ENCODE measurements at places on chromosomes 16 and 17. TPM values are rescaled to one million over a fixed set of nuclear protein-coding genes. Genes with fewer than 3 reads are reported as not detected.

Gene ABCC12
- not detected for total RNA-seq

Gene KRT34
- total RNA-seq: not detected

DNA sequence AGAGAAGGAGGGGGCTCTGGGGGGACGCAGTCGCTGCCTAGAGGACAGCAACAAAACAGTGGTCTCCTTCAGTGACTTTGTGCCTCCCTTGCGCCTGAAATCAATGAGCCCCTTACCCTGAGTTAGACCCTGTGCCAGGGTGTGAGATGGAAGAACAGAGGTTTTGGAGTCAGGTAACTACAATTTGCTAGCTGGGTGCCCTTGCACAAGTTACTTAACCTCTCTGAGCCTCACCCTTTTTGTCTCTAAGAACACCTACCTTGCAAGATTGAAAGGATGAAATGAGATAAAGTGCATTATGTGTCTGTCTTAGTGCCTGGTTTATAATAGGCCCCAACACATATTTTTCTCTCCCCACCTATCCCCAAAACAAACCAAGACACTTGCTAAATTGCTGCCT is 9.9 kb downstream of the RND2 start:
- no peak for DNase-seq

- no peak for DNase-seq
Measured at GRCh38 chr17:16181581-16181980, 33.8 kb downstream of the NCOR1 start.

Gene PRKCB
- total RNA-seq: 0.27 TPM

Gene SRCIN1
- total RNA-seq: 21.4 TPM

GRCh38 chr17:40617678-40618240 is 29.9 kb downstream of the SMARCE1 start:
- DNase-seq: no peak

DNA sequence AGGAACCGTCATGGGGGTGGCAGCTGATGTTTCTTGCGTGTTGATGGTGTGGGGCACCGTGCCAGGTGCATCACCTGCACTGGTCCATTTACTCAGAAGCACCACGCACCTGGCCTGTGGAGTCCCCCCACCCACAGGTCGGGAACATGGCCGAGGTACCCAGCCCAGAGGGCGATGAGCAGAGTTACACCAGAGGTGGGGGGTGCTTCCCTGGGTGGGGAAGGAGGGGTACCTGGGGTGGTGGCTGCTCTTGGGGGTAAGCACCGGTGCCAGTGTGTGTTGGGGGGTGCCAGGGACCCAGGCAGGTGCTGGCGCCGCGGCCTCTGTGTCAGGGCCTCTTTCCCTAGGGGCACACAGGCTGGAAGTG is 5.0 kb upstream of the ZNF750 start:
- no peak for DNase-seq

DNA sequence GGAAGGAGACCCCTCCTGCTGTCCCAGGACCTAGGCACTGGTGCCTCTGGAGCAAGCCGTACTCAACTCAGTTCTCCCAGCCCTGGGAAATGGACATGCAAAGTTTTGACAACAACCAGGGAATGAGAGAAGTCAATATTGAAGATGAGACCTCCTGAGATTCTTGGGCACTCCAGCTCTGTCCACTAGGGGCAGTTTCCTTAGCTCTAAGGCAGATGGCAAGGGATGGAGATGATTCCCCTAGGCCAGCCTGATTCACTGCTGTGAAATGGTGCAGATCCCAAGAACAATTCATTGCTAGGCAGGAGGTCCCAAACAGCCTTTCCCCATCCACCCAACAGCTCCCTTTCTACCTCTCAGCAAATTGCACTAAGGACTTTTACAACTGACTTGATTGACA is 20.5 kb upstream of the SDR42E2 start:
- DNase-seq: no peak

DNA sequence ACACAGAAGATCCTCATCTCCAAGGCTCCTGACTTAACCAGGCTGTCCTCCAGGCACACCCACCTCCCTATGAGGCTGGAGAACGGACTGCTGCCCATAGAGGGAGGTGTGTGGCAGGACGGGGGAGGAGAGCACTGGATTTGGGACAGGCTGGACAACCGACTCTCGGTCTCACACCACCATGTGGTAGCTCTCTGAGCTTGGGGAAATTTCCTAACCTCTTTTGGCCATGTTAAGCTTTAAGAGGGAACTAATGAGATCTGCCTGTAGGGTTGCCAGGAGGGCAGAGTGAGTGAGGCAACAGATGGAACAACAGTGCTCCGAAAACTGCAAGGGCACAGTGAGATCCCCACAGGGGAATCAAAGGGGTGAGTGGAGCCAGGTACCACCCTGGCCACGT is 32.7 kb downstream of the RHBDL3 start:
- DNase-seq: no peak

- no peak for DNase-seq
Measured at GRCh38 chr17:48815311-48815710, 1.7 kb downstream of the TTLL6 start.

- no peak for DNase-seq
Measured at GRCh38 chr17:1820528-1821252, 9.0 kb downstream of the SMYD4 start.

Gene PIK3R5
- total RNA-seq: 0.25 TPM

DNA sequence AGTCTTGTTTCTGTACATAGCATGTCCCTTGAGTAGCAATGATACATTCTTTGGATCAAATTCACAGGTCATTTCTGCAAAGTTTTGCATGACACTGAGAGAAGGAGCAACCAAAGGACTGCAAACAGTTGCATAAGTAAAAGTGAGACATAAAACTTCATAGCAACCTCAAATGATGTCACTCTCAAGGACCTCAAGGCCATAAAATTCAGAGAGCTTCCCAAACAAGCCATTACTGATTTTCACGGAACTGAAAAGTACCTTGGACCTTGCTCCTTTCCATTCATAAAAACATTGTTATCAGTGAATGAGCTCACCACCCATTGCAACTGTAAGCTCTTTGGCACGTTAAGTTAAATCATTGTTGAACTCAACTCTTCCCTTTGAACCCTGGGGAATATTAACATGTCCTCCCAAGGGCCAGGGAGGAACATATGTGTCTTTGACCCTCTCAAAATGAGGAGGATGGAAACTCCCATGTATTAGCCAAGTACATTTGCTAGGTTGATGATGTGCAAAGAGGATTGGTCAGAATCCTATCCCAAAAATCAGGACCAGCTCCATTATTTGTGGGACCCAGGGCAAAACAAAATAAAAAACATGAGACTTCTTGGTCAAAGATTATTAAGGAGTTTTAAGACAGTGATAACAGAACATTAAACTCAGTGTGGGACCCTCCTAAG is 275.0 kb upstream of the DYNLRB2 start:
- DNase-seq: no peak

Gene TSNAXIP1
- 4.4 TPM for total RNA-seq

GRCh38 chr17:68385490-68386215 is 71.6 kb downstream of the WIPI1 start:
- no peak for DNase-seq

DNA sequence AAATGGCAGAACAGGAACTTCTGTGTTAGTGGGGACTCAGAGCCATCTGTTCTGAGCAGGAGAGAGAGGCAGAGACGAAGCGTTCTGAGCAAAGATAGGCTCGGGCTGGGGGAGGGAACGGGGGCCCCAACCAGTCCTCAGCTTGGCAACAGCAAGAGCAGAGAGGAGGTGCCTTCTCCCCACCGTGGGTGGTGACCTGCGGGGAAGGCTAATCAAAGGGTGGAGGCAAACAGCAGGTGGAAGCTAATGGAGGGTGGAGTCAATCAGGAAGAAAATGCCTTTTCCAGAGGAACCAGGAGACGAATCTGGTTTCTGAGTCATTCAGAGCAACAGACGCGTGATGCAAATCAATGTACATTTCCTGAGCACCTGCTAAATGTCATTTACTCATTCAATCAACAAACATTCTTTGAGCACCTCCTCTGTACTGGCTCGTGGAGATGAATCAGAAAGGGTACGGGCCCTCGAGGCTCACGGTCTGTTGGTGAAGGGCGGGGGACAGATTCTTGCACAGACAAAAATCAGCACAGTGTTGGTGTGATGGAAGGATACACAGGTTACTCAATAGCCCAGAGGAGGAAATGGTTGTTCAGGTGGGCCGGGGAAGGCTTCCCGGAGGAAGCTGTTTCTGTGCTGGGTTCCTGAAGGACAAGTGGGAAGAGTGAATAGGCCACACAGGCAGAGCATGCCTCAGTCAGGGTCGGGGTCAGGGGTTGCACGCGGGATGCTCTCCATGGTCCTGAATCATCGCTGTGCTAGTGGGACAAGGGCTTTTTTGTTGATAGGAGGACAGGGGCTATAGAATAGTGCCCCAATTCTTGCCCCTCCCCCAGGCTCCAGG is 5.7 kb upstream of the SPNS2 start:
- no peak for DNase-seq

Gene KRTAP4-4
- total RNA-seq: not detected

Gene POLR3K
- 8.7 TPM for total RNA-seq

- no peak for DNase-seq
Measured at GRCh38 chr17:10772425-10773380, 31.2 kb downstream of the TMEM238L start.

Gene MYH1
- not detected for total RNA-seq

DNA sequence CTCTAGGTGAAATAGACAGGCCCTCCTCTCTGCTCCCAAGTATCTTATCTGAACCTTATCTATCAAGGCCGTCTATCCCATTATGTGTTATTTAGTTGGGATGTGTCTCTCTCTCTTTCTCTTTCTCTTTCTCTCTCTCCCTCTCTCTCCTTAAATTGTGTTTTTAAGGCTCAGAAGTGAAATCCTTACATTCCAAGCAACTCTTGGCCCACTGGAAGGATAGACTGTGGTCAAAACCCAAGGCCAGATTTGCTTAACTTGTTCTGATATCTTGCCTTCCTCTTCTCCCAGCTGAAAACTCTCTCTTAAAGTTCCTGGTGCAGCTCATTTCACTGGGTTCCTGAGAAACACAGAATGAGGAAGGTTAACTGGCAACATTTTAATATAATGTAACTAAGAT is 14.7 kb downstream of the CDRT4 start:
- DNase-seq: no peak

DNA sequence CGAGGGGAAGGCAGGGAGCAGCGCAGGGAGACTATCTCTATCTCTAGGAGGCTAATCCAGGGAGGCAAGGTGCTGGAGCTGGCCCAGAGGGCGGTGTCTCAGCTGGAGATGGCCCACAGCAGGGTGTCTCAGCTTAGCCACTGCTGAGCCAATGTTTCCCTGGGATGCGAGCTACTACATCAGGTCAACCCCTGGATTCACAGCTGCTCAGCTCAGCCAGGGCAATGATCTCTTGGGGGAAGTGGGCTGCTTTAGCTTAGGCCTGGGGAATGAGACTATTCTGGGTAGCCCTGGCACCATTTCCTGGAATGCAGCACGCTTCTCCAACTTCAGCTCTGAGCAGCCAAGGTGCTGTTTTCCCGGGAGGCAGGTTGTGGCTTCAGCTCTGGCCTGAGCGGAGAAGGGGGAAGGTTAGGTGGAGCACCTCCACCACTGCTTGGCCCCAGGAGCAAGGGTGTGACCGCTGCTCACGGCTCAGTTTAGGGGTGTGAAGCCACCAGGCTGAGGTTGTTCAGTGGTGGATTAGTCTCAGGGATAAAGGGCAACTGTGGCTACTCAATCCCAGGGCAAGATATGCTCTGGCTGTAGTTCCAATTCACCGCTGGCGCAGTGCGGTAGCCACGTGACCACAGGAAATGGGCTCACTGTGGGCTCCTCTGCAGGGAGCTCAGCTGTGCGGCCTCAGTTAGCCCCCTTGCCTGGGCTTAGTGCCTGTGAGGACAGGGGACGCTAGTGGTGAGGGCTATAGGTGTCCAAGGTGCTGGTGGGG is 5.2 kb upstream of the PRSS21 start:
- no peak for DNase-seq

Gene TP53I13
- 30.2 TPM for total RNA-seq

Gene AHSP
- total RNA-seq: not detected

Gene CDRT15L2
- not detected for total RNA-seq

Gene LGALS9
- 4.8 TPM for total RNA-seq

Gene ABI3
- total RNA-seq: 0.51 TPM

DNA sequence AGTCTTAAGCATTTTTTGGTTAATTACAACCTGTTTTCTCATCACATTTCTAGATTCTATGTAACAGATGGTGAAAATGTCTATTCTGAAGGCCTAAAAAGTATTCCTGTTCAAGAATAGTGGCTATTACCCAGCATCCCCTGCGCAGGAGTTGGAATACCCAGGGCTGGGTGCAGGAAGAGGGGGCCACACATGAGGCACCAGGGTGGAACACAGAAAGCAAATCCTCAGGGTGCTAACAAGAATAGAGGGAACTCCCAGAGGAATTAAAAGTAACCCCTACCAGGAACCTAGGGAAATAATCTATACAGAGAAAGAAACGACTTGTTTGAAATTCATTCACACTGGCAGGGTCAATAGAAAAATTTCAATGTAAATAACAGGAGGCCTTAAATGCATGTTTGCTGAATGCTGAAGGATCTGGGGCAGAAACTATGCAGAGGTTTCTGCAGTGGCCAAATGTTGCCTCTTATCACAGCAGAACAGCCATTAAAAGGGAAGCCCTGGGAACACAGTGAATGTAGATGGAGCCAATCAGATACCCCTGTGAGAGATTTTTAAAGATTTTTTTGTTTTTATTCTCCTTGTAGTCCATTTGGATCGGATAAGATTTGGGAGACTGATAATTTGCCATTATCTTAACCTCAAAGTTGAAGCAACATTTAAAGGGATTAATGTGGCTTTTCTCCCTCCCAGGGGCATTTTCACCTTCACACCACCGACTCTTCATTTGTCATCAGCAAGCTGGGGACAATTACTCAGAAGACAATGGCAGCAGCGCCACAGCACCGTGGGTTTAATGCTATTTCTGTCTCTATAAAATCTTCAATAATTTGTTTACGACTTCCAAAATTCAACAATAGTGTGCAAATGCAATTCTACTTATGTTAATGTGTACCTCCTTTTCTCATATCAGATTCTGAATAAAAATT is 196.0 kb upstream of the PSMD7 start:
- DNase-seq: no peak

DNA sequence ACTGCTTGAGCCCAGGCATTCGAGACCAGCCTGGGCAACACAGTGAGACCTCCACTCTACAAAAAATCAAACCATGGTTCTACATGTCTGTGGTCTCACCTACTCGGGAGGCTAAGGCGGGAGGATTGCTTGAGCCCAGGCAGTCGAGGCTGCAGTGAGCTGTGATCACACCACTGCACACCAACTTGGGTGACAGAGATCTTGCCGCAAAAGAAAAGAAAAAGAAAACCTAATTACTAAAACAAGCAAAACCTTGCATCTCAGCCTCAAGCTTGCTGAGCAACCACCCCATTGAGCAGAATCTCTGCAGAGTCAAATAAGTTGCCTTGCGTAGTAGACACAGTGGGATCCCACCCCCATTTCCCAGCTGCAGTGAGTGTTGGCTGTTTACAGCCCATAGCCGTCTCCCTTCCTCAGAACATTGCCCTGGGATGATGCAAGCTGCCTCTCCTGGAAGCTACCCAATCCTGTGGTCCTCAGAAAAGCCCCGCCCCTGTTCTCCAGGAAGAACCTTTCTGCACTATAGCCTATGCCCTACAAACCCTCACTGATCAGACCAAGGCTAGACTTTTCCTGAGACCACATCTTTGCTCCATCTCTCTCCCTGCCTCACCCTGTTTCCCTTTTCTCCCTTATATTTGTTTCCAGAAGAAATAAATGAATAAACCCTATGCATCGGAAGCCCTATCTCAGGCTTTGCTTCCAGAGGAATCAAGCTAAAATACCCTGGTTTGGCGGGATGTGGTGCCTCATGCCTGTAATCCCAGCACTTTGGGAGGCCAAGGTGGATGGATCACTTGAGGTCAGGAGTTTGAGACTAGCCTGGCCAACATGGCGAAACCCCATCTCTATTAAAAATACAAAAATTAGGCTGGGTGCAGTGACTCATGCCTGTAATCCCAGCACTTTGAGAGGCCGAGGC is 16.7 kb upstream of the ERN2 start:
- DNase-seq: no peak

- no peak for DNase-seq
Measured at GRCh38 chr17:57284984-57285646, 28.8 kb downstream of the MSI2 start.

Gene HBQ1
- 0.60 TPM for total RNA-seq

Data from mesothelial cell of epicardium (in vitro differentiated cells).